ENCODE measurements at places on chromosomes 6 and 20.

- DNase-seq: no peak
Measured at GRCh38 chr20:21519136-21519584, 5.3 kb upstream of the NKX2-2 start.

GRCh38 chr6:150142097-150142669, 661 bp upstream of the PPP1R14C start:
- DNase-seq: no peak

DNA sequence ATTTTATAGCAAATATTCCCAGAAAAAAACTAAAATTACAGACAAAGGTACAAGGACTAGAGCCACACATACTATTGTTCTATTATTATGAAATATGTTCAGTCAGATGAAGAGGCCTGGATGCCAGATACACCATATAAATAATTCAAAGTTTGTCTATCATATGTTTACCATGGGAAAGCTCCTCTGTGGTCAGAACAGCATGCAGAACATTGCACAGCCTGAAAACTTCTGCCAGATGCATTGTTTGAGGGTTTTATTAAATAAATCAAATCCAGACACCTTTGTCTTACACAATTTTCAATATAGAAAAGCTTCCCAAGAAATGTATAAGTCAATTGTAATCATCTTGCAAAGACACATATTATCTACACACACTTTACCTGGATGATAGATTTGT, 35.0 kb upstream of the COL21A1 start:
- no peak for DNase-seq

- DNase-seq: no peak
Measured at GRCh38 chr6:144990784-144991183, 705.6 kb downstream of the UTRN start.

DNA sequence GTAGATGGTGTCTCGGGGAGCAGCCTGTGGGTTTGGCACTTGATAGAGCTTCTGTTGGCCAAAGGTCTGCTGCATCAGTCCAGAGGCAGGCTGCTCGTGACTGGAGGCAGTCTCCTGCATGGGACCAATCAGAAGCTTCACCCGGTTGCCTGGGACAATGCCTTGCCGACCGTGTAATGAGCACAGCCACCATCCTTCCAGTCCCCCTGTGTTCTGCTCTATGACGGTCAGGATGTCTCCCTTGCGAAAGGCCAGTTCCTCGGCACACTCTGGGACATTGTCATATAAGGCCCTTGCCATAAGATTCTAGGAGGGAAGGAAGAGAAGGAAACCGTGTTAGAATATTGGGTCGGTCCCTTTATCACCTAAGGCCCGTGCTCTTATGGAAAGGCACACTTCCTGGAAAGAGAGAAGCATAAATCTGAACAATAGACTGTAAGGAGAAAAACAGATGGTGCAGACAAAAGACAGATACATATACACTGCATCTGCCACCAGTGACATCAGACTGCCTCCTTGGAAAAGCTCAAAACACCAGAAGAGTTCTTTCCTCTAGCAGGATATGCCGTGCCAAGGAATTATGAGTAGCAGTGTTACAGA, 18.9 kb downstream of the NEDD9 start:
- no peak for DNase-seq

DNA sequence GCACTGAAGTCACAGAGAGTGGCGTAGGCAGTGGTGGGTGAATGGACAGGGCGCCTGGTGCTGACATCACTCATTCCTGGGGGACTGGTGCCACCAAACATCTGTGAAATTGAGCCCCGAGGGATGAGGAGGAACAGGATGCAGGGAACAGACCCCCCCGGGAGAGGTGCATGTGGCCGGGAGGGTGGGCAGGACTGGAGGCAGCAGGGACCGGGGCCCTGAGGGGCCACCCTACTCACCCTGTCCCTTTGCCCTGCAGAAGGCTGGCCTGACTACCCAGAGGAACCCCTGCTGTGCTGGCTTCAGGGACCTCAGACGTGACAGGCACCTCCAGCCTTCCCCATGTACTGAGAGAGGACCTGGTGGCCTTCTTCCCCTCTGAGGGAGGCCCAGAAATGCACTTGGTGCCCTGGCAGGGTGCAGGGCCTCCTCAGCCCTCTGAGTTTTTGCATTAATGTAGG, 25.1 kb downstream of the SYNDIG1 start:
- no peak for DNase-seq

GRCh38 chr6:137213331-137213740, 5.8 kb downstream of the IFNGR1 start:
- DNase-seq: no peak

- no peak for DNase-seq
Measured at GRCh38 chr6:157493576-157493975, 112.6 kb downstream of the ZDHHC14 start.

- peak; percentile 71 for DNase-seq
Measured at GRCh38 chr6:43228951-43229802, at the start of gene DNPH1. Gene DNPH1, minus strand, starts transcription at chr6:43229481. Its CDS starts 25 bp downstream, at chr6:43229456.

DNA sequence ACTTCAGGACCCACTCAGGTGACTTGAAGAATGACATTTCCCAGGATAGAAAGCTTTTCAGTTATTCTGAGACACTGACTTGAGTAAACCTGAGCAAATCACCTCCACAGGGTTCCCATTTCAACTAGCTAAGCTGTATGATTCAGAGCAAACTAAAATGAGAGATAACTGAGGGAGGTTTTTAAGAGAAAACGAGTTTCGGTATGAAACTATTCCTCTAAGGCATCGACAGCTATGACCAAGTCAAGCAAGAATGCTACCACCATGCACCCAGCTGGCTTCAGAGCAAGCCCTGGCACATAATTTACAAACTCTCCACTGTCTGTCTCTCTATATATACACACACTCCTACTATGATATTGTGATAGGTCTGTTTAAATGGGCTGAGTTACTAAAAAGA, 75.4 kb downstream of the PERP start:
- no peak for DNase-seq

- DNase-seq: no peak
Measured at GRCh38 chr6:25219216-25219916, 59.8 kb upstream of the CARMIL1 start.

DNA sequence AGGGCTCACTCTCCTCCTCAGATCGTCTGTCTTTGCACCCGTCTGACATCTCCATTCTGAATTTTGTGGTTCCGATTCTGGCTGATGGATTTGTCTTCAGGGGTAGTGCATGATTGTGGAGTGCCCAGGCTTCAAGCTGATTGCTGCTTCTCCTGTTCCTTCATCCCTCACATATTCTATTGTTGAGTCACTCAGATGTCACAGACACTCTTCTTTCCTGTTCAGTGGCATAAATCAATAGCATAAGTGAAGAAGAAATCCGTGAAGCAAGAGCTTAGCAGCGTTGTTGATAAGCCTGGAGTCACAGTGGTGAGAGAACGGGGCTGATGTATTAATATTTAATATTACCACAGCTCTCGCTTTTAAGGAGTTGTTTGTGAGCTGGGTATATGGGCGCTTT, 152.5 kb downstream of the MTHFD1L start:
- DNase-seq: no peak

GRCh38 chr6:1552296-1552761, 57.4 kb upstream of the FOXC1 start:
- DNase-seq: no peak

- peak; percentile 52 for DNase-seq
Measured at GRCh38 chr20:11891776-11892545, 25.7 kb upstream of the BTBD3 start.

DNA sequence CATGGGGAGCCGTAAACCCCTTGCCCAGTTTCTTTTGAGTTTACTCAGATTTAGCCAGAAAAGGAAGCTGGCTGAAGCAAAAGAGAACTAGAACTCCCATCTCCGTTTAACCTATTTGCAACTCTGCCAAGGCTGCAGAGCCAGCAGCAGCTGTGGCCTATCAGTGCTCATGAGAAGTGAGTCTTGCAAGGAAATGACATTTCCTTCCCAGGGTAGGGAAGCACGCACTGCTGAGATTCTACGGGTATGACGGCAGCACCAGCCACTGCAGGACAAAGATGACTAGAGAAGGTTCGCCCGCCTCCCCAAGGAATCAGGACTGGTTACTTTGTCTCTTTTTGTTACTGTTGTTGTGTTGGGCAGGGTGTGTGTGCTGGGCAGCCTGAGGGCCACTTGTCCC, 47.6 kb downstream of the PPP1R3G start:
- DNase-seq: no peak

DNA sequence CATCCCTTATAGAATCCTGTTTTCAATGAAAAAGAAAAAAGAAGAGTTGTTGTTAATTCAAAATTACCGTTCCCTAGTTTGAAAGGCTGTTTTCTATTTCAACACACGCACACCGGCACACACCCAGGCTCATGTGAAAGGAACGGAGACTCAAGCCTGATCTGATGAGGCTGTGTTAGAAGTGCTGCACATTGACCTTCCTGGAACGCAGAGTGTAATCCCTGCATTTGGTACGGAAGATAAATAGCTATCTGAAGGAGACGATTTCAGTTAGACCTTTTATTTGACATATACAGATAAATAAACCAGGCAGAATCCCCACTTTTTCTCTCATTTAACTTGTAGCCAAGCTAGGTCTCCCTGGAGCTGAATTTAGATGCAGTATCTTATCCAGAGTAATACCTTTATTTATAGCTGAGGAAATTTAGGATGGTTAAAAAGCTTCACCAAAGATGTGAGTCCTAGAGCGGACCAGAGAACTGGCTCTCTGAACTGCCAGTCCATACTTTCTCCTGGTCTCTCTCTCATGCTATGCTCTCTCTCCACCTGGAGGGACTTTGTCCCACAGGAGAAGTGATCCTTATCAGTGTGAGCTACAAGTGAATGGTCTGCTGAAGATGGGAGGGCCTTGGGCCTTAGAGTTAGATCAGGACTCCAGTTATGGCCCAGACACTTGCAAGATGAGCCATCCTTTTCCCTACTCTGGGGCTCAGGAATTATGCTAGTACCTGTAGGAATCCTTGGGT, 30.6 kb downstream of the MAP3K4 start:
- DNase-seq: no peak

GRCh38 chr20:9281803-9282202, 212.9 kb downstream of the PLCB4 start:
- DNase-seq: no peak

GRCh38 chr6:75409286-75409685, 84.3 kb downstream of the FILIP1 start:
- DNase-seq: no peak

GRCh38 chr6:106490030-106490429, 129.5 kb downstream of the CRYBG1 start:
- no peak for DNase-seq

GRCh38 chr6:163380216-163380615, 34.3 kb upstream of the QKI start:
- DNase-seq: no peak

- DNase-seq: no peak
Measured at GRCh38 chr20:44717986-44718385, 2.8 kb downstream of the CCN5 start.

DNA sequence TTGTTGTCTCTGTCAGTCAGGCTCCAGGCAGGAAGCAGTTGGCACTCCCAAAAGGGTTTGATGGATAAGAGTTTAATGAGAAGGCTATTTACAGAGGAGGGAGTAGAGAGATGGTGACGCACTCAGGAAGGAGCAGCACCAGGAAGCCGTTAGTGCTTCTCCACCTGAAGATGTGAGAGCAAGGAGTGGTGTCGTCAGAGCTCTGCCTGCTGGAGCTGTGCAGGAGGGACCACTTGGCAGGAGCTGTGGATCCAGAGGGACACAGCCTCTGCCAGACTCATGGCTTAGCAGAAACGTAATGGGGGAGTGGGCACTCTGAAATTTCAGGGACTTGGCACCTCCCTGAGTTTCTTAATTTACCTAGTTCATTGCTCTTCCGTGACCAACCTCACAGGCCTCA, 16.8 kb downstream of the DAAM2 start:
- DNase-seq: no peak

DNA sequence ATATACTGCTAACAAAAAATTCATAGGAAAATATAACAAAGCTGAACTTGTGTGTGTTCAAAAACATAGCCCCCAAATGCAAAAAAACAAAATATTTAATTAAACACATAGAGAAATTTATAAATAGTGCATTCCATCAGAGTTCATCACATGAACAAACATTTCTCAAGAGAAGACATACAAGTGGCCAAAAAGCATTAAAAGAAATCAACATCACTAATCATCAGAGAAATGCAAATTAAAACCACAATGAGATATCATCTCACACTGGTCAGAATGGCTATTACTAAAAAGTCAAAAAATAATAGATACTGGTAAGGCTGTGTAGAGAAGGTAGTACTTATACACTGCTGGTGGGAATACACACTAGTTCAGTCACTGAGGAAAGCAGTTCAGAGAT, 39.6 kb upstream of the ADGRG6 start:
- no peak for DNase-seq

GRCh38 chr6:38498085-38498484, 141.6 kb downstream of the BTBD9 start:
- DNase-seq: no peak

DNA sequence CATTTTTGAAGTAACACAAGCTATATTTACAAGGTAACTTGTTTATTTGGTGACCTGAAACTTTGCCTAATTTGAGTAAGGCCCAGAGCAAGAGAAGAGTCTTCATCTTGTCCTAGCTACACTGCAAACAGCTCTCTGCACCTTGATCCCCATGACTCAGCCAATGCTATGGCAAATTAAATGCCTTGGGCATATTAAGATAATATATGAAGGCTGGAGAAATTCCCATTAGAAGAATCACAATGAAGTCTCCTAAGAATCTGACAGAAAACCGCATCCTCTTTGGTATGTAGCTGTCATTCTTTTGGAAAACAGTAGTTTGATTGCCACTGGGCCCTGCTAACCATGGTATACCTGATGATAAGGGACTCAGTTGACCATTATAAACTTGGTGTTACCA, 204.5 kb downstream of the UBE3D start:
- DNase-seq: no peak

DNA sequence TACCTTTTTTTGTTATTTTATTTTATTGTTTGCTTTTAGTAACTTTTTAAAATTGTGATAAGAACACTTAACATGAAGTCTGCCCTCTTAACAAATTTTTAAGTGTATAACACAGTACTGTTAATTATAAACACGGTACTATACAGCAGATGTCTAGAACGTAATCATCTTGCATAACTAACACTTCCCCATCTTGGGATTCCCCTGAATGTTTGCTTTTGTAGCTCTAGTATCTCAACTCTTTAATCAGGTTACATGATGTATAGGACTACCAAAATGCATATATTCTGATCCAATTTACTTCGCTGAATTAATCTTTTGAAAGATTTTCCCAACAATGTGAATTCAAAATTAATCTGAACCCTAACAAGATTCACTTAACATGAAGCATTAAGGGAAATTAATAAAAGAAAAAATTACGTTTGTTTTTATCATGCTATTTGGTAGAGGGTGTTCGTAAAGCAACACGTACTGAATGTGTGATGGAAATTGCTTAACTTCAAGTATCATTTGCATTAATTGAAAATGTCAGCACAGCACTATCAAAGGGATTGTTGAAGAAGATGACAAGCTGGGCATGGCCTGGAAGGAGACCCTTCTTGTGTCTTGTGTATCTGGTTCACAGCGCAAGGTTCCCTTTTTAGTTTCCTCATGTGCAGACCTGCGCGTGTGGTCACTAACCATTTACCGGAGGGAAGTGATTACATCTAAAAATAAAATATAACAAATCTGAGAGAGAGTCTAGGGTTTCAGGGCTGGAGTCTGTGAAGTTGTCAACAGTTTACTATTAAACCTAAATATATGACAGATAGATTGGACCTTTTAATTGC, 15.2 kb downstream of the COL19A1 start:
- DNase-seq: no peak

- DNase-seq: no peak
Measured at GRCh38 chr6:73085443-73085871, 139.8 kb downstream of the KHDC1L start.

GRCh38 chr20:6714279-6714711, 53.2 kb upstream of the BMP2 start:
- no peak for DNase-seq
